Activated CD4-positive, alpha-beta T cell treated with anti-CD3 and anti-CD28 coated beads, Interleukin-2, amount 10 ng/mL, durations not matched to agents 7 days and 5 days (primary cell): ENCODE measurements at places on chromosomes 1 and 21. TPM values are rescaled to one million over a fixed set of nuclear protein-coding genes. Genes with fewer than 3 reads are reported as not detected.
A peak's percentile ranks its signal among the peaks of the same experiment; 100 is the strongest.

RAB7B gene
- total RNA-seq = not detected

SPRR5 gene
- not detected for total RNA-seq

MYOG gene
- not detected for total RNA-seq

NBPF10 gene
- 2.7 TPM for total RNA-seq

LRRC71 gene
- total RNA-seq = not detected

MECR gene
- 19.7 TPM for total RNA-seq

- no peaks in the 10 kb centered on the region for H3K27me3 ChIP-seq
- no peak for DNase-seq
- no peak overlapping the region for H3K4me3 ChIP-seq
- no peak overlapping the region for H3K27ac ChIP-seq
These were observed 17.1 kb downstream of the ZBTB17 start for GRCh38 chr1:15958793-15959192.

GRCh38 chr1:70627910-70628309 lies 216.8 kb downstream of the CTH start:
- no peak overlapping the region for H3K4me3 ChIP-seq
- no peaks in the 10 kb centered on the region for H3K36me3 ChIP-seq
- H3K4me1 ChIP-seq = no peaks in the 10 kb centered on the region
- no peak overlapping the region for H3K27ac ChIP-seq
- no peaks in the 10 kb centered on the region for H3K27me3 ChIP-seq

- DNase-seq = no peak
- peaks cover 28% of the 10 kb centered on the region for H3K4me1 ChIP-seq
- H3K4me3 ChIP-seq = no peak overlapping the region
- no peaks in the 10 kb centered on the region for H3K36me3 ChIP-seq
These were observed 16.8 kb upstream of the POFUT2 start for GRCh38 chr21:45304476-45304830.

DNA sequence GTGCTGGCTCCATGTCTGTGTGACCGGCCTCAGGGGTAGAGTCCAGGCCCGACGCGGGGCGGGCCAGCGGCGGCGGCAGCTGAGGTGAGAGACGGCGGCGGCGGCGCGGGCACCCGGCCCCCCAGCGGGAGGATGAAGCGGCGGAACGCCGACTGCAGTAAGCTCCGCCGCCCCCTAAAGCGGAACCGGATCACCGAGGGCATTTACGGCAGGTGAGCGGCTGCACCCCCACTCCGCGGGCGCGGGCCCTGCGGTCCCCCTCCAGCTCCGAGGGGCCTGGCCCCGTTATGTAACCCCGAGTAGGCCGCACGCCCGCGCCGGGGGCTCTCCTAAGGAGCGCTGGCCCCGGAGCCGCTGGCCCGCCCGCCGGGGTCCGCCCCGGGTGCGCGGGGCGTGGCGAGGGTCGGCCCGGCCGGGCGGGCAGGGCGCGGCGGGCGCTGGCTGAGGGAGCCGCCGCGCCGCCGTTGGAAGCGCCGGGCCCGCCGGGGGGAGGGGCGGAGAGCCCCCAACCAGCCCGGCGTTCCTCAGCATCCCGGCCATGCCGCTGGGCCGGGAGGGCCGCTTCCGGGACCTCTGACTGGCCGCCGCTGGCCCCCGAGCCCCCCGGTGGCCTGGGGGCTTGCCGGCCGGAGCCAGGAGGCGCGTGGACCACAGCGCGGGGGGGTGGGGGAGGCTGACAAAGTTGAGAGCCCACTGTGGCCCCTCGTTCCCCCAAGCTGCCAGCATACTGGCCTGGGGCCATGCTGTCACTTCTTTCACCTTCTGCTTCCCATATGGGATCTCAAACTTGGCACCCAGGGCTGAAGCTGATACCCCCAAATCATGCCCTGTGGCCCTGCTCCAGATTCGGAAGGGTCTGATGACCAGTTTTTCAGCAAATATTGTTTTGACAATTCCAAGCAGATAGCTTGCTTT lies 527 bp downstream of the MACO1 start:
- peaks cover 4% of the 10 kb centered on the region for H3K36me3 ChIP-seq
- H3K27me3 ChIP-seq = no peaks in the 10 kb centered on the region
- H3K4me3 ChIP-seq = peak overlapping the region; percentile 95
- peak overlapping the region; percentile 79 for H3K27ac ChIP-seq

GRCh38 chr1:43044572-43045361 lies 86.1 kb upstream of the SLC2A1 start:
- H3K27ac ChIP-seq = no peak overlapping the region
- no peak overlapping the region for H3K4me3 ChIP-seq
- no peaks in the 10 kb centered on the region for H3K27me3 ChIP-seq
- no peak for DNase-seq
- H3K4me1 ChIP-seq = peaks cover 11% of the 10 kb centered on the region

GRCh38 chr1:197021716-197022115 lies 44.4 kb downstream of the CFHR5 start:
- no peak overlapping the region for H3K4me3 ChIP-seq
- no peaks in the 10 kb centered on the region for H3K36me3 ChIP-seq
- no peaks in the 10 kb centered on the region for H3K27me3 ChIP-seq
- no peak for DNase-seq
- H3K4me1 ChIP-seq = no peaks in the 10 kb centered on the region

DNA sequence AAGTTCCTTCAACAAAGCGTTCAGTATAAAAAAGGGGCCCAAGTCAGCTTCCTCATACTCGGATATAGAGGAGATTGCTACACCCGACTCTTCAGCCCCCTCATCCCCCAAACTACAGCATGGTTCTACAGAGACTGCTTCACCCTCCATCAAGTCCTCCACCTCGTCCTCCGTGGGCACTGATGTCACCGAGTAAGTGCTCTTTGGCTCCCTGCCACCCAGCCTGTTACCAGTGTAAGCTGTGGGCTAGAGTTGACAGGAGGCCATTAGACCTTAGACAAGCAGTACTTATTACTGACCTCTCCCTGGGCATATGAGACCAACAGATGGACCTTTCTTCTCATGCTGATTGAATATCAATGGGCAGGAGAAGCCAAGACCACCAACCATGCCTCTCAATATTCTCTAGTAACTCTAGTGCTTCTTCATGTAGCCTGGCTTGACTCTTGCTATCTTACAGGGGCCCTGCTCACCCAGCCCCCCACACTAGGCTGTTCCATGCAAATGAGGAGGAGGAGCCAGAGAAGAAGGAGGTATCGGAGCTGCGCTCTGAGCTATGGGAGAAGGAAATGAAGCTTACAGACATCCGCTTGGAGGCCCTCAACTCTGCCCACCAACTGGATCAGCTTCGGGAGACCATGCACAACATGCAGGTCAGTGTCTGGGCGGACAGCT lies 20.9 kb upstream of the IPO9 start:
- no peak overlapping the region for H3K4me3 ChIP-seq
- DNase-seq = no peak
- H3K36me3 ChIP-seq = no peaks in the 10 kb centered on the region

- DNase-seq = no peak
- H3K4me3 ChIP-seq = no peak overlapping the region
- no peaks in the 10 kb centered on the region for H3K27me3 ChIP-seq
- no peak overlapping the region for H3K27ac ChIP-seq
- H3K4me1 ChIP-seq = no peaks in the 10 kb centered on the region
These were observed 357.4 kb upstream of the ADGRL2 start for GRCh38 chr1:81443288-81443687.

- H3K27me3 ChIP-seq = peaks cover 8% of the 10 kb centered on the region
- H3K36me3 ChIP-seq = no peaks in the 10 kb centered on the region
- no peak overlapping the region for H3K27ac ChIP-seq
- DNase-seq = no peak
- H3K4me3 ChIP-seq = no peak overlapping the region
- H3K4me1 ChIP-seq = no peaks in the 10 kb centered on the region
These were observed 49.3 kb upstream of the AJAP1 start for GRCh38 chr1:4605158-4605557.

DNA sequence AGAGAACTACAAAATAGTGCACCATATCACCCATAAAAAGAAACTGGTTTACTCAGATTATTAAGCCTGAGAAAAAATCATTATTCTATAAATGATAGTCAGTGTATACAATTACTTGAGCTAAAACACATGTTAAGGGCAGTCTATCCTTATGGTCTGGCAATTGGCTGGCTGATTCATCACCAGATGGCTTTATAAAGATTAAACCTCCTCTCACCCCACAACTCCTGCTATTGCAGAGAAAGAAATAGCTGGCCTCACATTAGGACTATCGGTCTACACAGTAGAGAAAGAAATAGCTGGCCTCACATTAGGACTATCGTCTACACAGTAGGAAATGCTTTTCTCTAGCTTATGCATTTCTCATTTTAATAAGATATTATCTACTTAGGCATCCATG lies 21.2 kb downstream of the CEP170 start:
- H3K36me3 ChIP-seq = peaks cover 50% of the 10 kb centered on the region
- H3K27me3 ChIP-seq = no peaks in the 10 kb centered on the region
- no peak for DNase-seq
- peaks cover 7% of the 10 kb centered on the region for H3K4me1 ChIP-seq
- no peak overlapping the region for H3K27ac ChIP-seq
- no peak overlapping the region for H3K4me3 ChIP-seq
